ENCODE measurements at places on chromosomes 12 and 14.

DNA sequence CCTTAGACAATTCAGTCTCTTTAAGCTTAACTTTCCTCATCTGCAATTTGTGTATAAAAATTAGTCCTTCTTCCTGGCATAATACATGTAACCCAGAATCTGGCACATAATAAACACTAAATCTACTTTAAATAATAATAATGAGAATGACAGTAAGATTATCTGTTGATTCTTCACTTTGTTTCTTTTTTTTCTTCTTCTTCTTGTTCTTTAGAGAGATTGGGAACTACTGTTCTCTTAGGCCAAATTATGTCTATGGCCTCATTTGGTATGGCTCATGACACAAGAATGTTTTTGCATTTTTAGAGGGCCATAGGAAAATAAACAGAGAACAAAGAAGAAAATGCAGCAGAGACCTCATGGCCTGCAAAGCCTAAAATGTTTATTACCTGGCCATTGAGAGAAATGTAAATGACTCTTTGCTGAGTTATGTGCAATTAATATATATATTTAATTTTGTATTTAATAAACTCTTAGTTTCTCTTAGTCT, 275.8 kb downstream of the SLC6A15 start:
- peak; percentile 8 for DNase-seq

GRCh38 chr12:89166525-89166934, 185.8 kb downstream of the DUSP6 start:
- DNase-seq, result peak; percentile 15

- DNase-seq, result no peak
Observed at GRCh38 chr14:75461755-75462349, 34.0 kb downstream of the JDP2 start.

- no peak for DNase-seq
Observed at GRCh38 chr14:93006567-93007051, 83.7 kb downstream of the CHGA start.

- DNase-seq, result peak; percentile 49
Observed at GRCh38 chr12:51392556-51393237, 1.5 kb upstream of the GALNT6 start.

- no peak for DNase-seq
Observed at GRCh38 chr14:23750357-23750756, 114.2 kb downstream of the DHRS2 start.

- DNase-seq, result no peak
Observed at GRCh38 chr12:57738661-57739237, at the start of gene AGAP2. Gene AGAP2 (minus strand): TSS chr12:57738742. CDS start chr12:57738246, 496 bp downstream.

DNA sequence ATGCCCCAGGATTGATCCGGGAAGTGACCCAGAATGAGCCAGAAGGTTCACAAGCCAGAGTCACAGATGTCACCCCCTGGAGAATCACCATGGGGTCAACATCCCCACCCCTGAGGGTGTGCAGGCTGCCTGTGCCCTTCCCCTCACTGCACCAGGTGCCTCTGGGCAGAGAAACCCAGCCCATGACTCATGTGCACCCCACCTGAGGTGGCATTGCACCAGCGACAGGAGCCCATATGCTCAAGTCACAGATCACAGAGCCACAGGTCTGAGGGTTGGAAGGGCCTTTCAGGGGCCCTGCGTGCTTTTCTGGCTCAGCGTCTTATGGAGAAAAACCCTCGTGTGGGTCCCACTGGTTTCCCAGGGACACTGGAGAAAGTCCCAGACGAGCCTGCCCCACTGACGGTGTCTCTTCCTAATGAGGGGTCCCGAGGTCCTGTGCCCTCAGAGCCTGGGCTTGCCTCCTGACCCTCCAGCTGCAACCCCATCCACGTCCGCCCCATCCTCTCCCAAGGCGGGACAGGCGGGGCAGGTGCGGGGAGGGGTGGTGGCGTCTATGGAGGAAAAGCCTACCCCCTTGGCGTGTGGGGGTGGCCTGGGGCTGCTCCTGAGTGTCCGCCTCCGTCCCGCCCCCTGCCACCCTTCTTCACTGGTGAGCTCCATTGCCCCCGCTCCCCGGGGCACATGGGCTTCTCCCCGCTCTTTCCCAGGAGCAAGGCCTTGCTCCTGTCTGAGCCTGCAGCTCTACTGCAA, 47.6 kb downstream of the SLC8B1 start:
- no peak for DNase-seq

- DNase-seq, result no peak
Observed at GRCh38 chr14:75274899-75275569, 3.6 kb upstream of the FOS start.

DNA sequence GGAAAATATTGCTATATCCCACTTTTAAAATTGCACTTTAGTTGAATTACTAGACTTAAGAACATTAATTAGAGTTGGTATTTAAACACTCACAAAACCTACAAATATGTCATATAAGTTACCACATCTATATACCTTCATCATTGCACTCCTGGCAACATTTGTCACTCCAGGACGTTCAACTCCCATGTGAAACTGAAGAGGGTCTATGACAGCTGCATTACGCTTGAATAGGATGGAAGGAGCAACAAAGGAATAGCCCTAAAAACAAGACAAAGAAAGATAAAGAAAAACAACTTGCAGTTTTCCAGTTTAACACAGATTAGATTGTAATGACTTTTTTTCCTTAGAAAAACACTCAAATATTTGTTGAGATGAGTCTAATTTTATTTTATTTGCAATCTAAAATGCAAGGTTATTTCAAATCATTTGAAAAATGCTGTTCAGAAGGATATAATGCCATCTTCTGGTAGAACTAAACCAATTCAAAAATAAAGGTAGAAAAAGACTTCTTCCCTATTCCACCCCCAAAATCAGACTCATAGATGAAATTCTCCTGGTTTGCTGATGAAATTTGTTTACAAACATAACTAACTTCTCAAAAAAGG, 84.3 kb upstream of the TTC7B start:
- no peak for DNase-seq

GRCh38 chr12:104177663-104178501, 37.7 kb upstream of the TXNRD1 start:
- DNase-seq, result peak; percentile 95

DNA sequence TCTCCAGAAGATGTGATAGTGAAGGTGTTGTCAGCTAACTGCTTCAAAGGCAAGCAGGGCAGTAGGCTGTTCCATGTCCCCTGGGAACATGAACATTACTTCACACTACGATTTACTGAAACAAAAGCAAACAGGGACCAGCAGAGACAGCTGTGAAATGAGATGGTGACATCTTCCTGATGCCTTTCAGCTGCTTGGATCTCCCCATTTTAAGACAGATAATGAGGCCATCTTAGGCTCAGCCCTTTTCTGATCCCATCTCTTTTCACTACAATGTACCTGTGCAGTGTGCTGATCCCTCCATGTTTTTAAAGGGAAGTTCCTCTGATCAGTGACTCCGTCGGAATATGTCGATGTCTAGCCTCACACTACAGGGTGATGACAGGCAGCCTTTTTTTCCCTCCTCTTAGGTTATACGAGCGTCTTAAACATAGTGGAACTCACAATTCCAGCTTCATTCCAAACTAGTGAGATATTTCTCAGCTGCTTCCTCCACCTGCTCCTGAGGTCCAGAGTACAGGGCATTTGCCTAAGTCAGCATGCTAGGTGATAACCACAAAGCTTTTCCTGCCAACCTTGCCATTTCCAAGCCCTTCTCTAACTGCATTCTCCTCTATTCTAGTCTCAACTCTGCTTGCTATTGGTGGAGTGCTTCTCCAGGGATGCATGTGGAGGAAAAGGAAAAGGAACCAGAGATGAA, 87.6 kb upstream of the EGLN3 start:
- no peak for DNase-seq

GRCh38 chr12:50059440-50060119, 2.2 kb downstream of the ASIC1 start:
- DNase-seq, result no peak

- no peak for DNase-seq
Observed at GRCh38 chr12:93106910-93107309, 177.8 kb upstream of the EEA1 start.

GRCh38 chr12:268483-268840, 5.8 kb upstream of the SLC6A13 start:
- no peak for DNase-seq

GRCh38 chr14:35401422-35402265, 2.9 kb downstream of the NFKBIA start:
- DNase-seq, result no peak

- peak; percentile 31 for DNase-seq
Observed at GRCh38 chr12:19757317-19757877, 318.1 kb downstream of the AEBP2 start.

GRCh38 chr12:8785499-8785898, 36.9 kb upstream of the A2ML1 start:
- no peak for DNase-seq

DNA sequence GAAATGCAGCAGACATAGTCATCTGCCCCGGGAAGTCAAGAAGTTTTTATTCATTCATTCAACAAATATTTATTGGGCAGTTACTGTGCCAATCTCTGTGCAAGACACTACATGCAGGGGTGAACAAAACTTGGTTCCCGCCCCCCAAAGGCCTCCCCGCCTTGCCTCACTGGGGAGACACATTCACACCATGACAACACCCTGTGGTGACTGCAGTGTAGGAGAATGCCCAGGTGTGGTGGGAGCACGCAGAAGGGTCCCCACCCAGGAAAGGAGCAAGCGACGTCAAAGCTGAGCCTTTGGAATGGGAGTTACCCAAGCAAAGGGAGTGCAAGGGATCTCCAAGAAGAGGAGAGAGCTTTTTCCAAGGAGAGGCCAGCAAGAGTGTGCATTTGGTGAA, 1.6 kb upstream of the AQP6 start:
- no peak for DNase-seq

DNA sequence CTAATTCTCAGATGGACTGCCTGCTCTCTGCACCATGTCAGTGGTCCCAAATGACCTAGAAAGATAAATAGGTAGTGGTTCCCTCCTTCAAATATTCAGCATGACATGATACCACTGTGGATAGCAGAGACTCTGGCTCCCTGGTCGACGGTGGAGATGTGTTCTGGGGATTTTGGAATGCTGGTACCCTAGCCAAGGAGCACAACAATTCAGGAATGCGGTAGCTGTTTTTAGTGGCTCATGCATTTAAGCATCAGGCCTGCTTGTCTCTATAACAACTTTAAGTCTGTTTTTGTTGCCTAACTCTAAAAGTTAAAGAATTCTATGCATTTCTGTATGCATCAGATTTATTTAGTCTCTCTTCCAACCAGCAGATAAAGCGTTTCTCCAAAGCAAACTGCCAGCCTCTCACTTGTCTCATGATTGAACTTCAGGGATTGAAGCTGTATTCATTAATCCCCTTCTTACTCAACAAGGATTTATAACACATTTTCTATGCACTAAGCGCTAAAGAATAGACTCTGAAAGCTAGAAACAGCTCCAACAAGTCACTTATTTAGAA, 164.9 kb upstream of the BMP4 start:
- no peak for DNase-seq

- no peak for DNase-seq
Observed at GRCh38 chr12:100138048-100138802, 4.4 kb downstream of the BLTP3B start.

- DNase-seq, result no peak
Observed at GRCh38 chr14:101878822-101879528, 85.4 kb upstream of the DYNC1H1 start.

DNA sequence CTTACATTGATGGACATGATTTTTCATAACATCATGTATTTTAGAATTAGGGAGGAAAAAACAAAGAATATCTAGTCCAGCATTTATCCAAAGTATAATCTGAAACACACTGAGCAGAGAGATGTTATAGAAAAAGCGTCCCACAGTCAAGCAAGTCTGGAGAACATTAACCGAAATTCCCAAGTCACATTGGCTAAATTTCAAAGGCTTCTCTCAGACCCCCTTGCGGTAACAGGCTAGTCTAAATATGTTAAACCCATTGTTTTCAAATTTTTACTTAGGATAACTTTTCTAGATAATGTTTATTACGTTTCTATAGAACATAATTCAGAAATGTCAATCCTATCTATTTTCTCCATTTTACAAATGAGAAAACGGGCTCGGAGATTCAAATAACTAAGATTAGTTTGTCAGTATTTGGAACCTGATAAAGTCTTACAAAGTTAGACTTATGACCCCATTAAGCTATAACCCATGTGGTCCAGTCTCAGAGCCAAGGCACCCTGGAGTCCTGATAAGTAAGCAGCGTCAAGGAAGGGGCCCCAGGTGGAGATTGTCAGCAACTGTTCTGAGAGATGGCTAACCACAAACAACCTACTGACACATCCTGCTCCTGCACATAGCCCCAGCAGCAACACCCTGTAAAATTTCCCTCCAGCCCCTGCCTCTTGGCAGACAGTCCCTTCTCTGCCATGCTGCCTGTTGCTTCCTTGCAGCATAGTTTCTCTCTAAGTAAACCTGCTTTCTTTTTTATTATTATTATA, 220.6 kb upstream of the TMEM260 start:
- DNase-seq, result no peak

GRCh38 chr12:49990273-49990672, 17.5 kb downstream of the AQP6 start:
- DNase-seq, result no peak

DNA sequence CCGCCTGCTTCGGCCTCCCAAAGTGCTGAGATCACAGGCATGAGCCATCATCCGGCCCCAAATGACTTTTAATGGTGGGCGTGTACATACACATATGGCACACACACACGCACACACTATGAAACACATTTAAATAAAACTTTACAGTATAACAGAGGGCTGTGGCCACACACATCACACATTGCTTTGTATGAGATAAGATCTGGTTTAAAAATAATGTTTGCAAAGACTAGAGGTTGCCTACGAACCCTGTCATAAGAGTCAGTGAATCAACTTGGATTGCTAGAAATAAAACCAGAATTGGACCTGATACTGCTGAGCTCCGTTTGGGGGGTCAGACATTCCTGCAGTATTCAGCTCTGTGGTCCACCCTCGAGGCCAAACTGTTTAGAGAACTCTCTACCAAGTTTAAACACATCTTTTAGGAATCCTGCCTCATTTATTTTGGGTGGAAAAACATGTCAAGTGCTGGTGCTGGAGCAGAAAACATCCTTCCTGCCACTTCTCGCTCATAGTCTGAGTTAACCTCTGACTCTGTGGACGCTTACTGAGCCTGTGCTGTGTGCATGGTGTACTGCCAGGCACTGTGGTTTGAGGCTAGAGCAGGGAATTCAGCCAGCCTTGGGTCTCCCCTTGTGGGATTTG, 47.8 kb upstream of the EML1 start:
- peak; percentile 84 for DNase-seq

- DNase-seq, result no peak
Observed at GRCh38 chr12:68842123-68842522, 34.1 kb downstream of the MDM2 start.

DNA sequence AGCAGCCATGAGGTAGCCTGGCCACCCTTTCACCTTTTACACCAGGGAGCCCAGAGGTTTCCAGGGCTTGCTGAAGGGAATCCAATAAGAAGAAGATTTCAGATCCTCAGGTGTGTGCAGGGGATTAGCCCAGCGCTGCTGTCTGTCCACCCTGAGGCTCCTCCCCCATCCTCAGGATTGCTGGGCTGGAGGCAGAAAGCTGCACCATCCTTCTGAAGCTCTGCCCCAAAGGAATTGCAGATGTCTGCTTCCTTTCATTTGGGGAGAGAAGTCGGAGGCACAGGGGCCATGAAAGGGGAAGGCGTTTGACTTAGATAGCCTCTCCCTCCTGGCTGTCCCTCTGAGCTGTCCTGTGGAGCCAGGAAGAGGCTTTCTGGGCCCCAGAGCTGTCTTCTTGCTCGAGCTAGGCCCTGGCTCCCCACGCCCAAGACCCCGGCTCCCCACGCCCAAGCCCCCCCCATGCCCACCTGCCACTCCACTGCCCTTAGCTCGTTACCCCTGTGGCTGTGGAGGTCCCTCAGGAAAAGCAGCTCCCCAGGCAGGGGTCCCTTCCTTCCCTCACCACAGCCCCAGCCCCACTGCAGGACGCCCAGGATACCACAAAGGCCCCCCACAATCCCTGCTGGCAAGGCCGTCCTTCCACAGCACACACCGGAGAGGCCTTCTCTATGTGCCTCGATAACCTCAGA, 359.0 kb downstream of the CACNA1C start:
- no peak for DNase-seq

All from HFFc6 (cell line).